NCI-H2081 treated with DMSO at 0.1 percent for 48 hours (cell line): ENCODE measurements at places on chromosomes 1 and 21.
A peak's percentile ranks its signal among the peaks of the same experiment; 100 is the strongest.

DNA sequence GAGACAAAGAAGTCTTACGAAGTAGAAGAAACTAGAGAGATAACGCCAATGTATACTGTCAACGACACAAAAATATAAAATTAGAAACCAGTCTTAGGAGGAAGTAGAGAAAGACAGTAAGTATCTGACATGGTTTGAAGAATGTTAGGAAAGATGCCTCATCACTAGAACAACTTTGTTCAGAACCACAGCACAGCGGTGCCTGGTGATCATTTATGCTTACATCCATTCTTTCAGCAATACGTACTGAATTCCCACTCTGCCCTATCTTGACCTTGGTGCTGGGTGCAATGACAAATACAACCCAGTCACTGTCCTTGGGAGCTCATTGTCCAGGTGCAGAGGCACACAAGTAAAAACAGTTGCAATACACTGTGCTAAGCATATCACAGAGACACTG, 104.4 kb downstream of the TM2D1 start:
- DNase-seq = no peak

GRCh38 chr21:41923631-41924367, 30.0 kb downstream of the C2CD2 start:
- no peak for DNase-seq

GRCh38 chr1:6268415-6268814, 7.5 kb upstream of the GPR153 start:
- DNase-seq = no peak

DNA sequence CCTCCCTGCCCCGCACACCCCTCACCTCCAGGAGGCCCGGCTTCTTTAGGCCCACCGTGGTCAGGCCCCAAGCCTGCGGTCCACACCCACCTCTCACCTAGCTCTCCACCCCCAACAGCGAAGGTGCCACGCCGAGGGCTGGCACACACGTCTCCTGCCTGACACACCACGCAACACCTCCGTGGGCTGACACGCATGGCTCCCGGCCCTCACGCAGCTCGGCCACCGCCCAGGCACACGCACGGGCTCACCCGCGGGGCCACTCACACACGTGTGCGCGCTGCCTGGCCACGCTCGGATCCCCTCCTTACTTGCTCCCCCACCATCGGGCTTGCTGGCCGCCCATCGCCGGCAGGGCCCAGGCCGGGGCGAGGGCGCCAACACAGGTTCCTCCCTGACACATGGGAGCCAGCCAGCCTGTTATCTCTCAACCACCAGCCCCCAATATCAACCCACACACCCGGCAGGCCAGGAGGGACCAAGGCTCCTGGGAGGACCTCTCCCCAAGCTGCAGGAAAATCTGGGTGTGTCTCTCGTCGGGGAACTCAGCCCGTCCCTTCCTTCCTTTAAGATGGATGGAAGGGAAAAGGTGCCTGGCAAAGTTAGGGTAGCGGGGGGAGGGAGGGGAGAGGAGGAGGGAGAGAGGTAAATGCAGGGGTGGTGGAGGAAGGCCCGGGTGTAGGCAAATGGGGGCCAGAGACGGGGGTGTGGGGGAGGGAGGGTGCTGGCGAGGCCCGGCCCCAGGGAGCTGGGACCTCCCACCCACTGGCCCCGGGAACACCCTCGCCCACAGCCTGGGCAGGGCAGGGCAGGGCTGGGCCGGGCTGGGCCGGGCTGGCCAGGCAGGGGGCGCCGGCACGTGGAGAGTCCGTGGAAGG, 546 bp downstream of the ELOVL1 start:
- DNase-seq = no peak

- no peak for DNase-seq
These were observed at the start of gene FMO2 for GRCh38 chr1:171185091-171185490. Gene FMO2, plus strand, starts transcription at chr1:171185300. Its CDS starts 414 bp downstream, at chr1:171185714.

GRCh38 chr1:218809061-218809460, 364.6 kb upstream of the LYPLAL1 start:
- DNase-seq = no peak

DNA sequence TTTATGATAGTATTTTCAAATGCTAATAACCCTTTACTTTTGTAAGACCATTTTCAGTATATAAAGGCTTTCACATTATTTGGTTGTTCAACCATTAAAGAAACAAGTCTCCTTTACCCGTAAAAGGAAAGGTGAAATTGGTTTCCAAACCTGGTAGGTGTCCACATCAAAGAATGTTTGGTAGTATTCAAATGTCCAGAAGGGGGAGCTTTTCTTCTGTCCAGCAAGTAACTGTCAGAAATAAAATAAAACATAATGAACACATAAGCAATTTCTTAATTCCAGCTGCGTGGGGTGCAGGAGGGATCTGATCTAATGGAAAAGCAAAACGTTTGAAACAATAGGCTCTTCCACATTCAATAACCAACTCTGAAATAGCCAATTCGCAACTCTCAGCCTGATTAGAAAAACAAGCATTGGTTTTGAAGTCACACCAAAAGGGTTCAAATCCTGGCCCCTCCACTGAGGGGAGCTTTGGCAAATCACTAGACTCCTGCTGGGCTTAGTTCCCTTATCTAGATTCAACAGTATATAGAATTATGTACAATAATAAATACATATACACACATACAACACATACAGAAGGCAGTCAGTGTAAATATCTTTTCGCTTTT, 11.0 kb downstream of the YIPF1 start:
- DNase-seq = no peak

GRCh38 chr1:34696230-34696629, 58.6 kb upstream of the GJB5 start:
- no peak for DNase-seq

DNA sequence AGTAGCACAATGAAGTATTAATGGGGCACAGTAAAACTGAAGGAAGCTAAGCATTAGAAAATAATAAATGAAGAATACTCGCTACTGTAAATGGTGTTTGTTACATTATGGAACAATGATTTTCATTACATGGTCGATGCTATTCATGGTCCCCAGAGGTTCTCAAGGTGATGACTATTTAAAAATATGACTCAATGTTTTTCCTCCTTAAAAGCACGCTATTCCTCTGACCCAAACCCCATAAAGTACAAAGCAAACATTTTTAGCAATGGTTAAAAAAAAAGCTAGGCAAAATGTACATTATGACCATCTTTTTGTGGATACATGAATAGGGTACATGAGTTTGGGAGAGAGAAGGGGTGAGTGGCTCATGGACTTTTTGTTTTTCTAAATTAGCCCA, 34.3 kb downstream of the VAMP4 start:
- no peak for DNase-seq

GRCh38 chr1:203201516-203202205, 15.2 kb upstream of the CHI3L1 start:
- DNase-seq = no peak

GRCh38 chr1:204880906-204881305, 10.2 kb downstream of the NFASC start:
- DNase-seq = no peak

- DNase-seq = no peak
These were observed 33.5 kb upstream of the ABCD3 start for GRCh38 chr1:94384485-94385265.

DNA sequence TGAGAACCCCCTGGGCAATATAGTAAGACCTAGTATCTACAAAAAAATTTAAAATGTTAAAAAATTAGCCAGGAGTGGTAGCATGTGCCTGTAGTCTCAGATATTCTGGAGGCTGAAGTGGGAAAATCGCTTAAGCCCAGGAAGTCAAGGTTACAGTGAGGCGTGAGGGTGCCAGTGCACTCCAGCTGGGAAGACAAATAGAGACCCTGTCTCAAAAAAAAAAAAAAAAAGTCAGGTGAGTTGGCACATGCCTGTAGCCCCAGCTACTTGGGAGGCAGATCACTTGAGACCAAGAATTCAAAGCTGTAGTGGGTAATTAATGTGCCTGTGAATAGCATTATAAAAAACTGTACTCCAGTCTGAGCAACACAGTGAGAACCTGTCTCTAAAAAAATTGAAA, 4.6 kb downstream of the BECN2 start:
- no peak for DNase-seq

- no peak for DNase-seq
These were observed 149.9 kb downstream of the CLIC6 start for GRCh38 chr21:34818662-34819158.

DNA sequence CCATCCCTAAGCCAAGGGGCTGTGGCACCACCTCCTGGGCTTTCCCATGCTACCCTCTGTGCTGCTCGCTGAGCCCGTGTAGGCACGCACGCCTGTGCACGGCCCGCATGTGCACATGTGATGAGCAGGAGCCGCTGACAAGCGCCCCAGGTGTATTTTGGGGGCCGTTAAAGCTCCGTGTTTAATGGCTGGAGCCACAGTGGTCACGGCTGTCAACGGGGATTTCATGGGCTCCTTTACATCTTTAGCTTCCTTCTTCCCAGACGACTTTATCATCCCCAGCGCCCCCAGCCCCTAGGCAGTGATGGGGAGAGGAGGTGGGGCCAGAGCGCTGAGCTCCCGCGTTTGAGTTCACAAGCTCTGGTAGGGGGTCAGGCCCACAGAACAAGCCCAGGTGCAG, 11.7 kb upstream of the EPHA8 start:
- no peak for DNase-seq

- no peak for DNase-seq
These were observed 135.7 kb downstream of the CNIH3 start for GRCh38 chr1:224751624-224752311.

- DNase-seq = no peak
These were observed 5.6 kb downstream of the BSDC1 start for GRCh38 chr1:32388641-32389040.

DNA sequence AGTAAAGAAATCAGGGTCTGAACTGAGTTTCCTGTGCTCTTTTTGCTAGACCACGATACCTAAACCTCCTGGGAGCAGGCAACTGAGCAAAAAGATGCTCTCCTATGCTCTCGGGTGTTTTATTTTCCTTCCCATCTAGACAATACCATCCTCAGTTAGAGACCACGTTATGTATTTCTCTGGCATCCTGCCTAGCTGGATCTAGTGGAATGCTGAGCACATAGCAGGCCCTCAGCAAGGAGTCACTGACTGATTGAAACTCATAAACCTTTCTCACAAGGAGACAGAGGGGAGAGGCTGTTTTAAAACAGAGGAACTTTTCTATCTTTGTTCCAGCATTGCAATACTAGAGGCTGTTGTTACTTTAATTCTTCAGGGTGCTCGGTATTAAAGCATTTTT, 168.0 kb downstream of the CYYR1 start:
- DNase-seq = no peak

- DNase-seq = no peak
These were observed 34.1 kb upstream of the BTG2 start for GRCh38 chr1:203271018-203271743.

GRCh38 chr1:117239467-117239866, 28.7 kb upstream of the VTCN1 start:
- DNase-seq = no peak

- DNase-seq = no peak
These were observed 14.2 kb downstream of the PODN start for GRCh38 chr1:53076165-53076564.

- no peak for DNase-seq
These were observed 866 bp upstream of the WNT2B start for GRCh38 chr1:112507921-112508277.

- DNase-seq = no peak
These were observed 34.1 kb downstream of the ACOT7 start for GRCh38 chr1:6359216-6360116.

DNA sequence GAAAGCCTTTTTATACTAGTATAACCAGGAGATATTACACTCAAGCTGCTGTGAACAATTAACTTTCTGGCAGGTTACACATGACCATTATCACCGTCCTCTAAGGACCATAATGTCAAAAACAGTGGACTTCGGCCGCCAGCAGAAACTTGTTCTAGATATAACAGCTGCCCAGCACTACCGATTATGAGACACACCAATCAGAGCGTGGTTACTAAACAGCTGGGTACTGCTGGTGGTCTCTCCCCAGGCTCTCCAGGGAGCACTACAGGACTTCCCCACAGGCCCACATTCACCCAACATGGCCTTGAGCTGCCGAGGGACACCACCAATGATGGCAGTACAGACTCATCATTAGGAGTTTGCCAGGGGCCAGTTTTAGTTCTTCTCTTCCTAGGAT, 57.9 kb upstream of the CTBS start:
- DNase-seq = no peak

- no peak for DNase-seq
These were observed 111.2 kb upstream of the LBR start for GRCh38 chr1:225539069-225539468.

- DNase-seq = peak; percentile 61
These were observed 130.8 kb downstream of the FAF1 start for GRCh38 chr1:50829014-50829958.

DNA sequence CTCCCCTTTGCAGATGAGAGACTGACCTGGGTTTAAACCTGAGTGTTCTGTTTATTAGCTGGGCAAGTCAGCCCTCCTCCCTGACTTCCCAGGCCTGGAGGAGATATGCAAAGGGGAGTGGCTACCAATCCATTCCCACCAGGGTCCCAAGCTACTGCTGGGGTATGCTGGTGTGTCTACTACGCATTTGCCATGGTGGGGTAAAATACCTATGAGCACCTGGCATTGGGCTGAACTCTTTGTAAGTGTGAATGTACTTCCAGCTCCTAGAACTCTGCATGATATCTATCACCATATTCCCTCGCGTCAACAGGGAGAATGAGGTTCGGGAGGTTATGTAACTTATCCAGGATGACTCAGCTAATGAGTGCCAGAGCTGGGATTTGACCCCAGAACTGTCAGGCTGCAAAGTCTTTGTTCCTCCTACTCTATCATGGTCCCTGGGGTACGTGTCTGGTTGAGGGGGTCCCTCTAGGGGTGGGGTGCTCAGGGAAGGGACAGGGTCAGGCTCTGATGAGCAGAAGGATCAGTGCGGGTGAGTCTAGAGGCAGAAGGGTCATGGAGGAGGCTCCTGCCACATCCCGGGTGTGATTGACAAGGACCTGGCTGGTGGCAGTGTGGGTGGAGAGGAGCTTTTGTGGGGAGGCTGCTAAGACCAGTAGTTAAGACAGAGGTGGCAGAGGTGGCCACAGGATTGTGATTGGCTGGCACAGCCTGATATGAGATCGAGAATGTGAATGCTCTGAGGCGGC, 16.7 kb downstream of the AMPD2 start:
- DNase-seq = no peak

DNA sequence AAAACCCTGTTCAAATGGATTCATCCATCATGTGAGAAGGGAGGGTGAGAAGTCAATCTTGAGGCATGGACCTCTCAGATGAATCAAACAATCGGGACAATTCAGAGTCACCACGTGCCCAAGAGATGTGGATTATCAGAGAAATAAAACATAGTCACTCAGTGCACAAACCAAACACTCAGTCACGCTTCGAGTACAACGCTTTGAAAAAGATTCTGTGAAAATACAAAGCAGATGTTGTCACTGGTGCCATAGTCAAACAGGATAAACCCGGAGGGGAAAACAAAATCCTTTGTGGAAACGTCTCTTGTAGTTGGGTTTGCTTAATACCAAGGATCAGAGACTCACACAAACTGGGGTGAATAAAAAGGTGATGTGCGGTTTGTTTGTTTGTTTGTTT, 188.4 kb downstream of the RRAGC start:
- DNase-seq = no peak

DNA sequence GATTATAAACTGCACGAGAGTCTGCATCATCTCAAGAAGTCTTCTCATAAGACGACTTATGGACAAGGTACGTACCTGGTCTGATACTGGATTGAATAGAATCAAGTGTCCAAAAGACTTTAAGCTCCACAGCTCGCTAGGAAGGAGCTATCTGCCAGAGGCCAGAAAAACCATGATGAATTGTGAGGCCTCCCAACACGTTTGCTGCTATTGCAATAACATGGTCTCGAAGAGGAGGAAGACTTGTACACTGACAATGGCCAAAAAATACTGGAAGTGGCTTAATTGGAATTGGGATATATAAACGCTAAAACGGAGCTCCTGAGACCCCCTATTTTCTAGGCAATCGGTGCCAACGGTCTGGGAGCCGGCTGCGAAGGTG, 534 bp downstream of the DNAJC28 start:
- DNase-seq = no peak

GRCh38 chr1:174040387-174040786, 18.2 kb upstream of the RC3H1 start:
- DNase-seq = peak; percentile 20
